ENCODE measurements at places on chromosomes 7 and 10.

DNA sequence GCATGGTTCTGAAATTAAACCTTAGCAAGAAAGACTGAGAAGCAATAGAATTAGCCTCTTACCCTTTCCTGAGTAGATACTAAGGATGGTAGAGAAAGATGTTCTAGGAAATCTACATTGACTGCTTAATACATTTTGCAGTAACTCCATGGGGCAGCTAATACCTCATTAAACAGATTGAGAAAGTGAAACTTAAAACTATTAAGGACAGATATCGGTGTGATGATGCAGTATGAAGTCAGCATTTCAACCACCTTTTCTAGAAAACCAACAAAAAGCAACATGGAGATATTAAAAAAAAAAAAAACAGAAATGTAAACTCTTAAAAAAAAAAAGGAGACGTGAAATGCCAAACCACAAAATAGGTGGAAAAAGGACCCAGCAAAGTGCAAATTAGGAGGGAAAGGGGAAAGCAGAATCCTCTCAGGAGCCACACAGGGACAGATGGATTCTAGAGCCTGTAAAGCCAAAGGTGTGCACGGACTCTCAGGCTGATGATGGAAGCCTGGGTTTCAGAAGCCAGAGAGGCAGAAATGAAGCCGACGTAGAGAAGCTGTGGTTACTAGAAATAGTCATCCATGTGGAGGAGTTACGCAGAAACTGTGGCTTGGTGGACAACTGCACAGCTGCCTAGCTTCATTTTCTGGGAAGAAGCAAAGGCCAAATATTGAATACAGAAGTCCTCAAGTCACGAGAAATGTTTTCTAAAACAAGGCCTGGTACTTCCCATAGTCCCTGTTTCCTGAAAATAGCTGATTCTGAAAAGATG lies 38.1 kb upstream of the GPR141 start:
- DNase-seq: no peak

- no peak for DNase-seq
Observed at GRCh38 chr7:120334475-120334874, 61.5 kb downstream of the KCND2 start.

GRCh38 chr10:14371581-14371980 lies 40.9 kb upstream of the FRMD4A start:
- DNase-seq: no peak

DNA sequence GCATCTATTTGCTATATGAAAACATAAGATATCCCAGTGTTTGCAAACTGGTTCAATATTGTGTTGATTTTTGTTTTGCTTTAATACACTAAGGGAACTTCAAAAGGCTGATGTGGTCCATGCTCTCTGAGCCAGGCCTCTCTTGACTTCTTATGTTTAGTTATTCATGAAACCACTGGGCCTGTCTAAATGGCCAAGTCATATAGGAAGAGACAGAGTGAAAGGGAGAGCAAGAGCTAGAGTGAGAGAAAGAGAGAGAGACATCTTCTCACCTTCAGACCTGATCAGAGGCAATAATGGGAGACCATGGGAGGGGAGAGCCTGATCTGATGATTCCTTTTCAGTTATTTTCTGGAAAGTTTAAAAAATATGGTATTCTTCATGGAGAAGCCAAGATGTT lies 6.1 kb upstream of the FAS start:
- no peak for DNase-seq

DNA sequence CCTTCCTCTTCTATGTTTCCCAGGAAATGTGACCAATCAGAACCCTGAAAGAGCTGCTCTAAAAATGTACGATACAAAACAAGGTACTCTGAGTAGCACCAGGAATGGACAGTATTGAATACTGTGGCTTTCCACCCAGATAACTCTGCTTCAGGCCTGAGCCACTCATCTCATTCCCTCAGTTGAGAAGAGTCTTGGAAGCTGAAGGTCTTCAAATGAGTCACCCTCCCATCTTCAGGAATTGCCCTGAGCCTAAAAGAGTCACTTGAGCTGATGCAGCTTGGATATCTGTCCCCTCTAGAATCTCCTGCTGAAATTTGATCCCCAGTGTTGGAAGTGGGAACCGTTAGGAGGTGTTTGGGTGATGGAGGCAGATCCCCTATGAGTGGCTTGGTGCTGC lies 210.4 kb downstream of the DGKI start:
- no peak for DNase-seq

Measured in NCI-H2227 treated with DMSO at 0.1 percent for 48 hours (cell line).